Dermis blood vessel endothelial cell (primary cell): ENCODE measurements at places on chromosomes 12 and 14. TPM values are rescaled to one million over a fixed set of nuclear protein-coding genes. Genes with fewer than 3 reads are reported as not detected.

ABCD2 gene
- total RNA-seq = not detected in 2 replicates

KLHDC1 gene
- 1.6 and 6.6 TPM in 2 replicates for total RNA-seq

INSM2 gene
- total RNA-seq = not detected in 2 replicates

HRK gene
- not detected in 2 replicates for total RNA-seq

KLRC3 gene
- total RNA-seq = not detected in 2 replicates

GPRC5D gene
- 0.17 TPM in 1 of 2 replicates, not detected in the other for total RNA-seq

GPRC5A gene
- 3.2 and 10.7 TPM in 2 replicates for total RNA-seq

DICER1 gene
- total RNA-seq = 34.3 and 38.3 TPM in 2 replicates

ARG2 gene
- 39.5 and 61.5 TPM in 2 replicates for total RNA-seq

L2HGDH gene
- total RNA-seq = 4.4 and 10.7 TPM in 2 replicates

SSPN gene
- total RNA-seq = 0.34 and 0.47 TPM in 2 replicates

HOXC6 gene
- under 0.01 and 0.05 TPM in 2 replicates for total RNA-seq

FSCB gene
- not detected in 2 replicates for total RNA-seq

NEMF gene
- total RNA-seq = 72.0 and 74.0 TPM in 2 replicates

CLMN gene
- total RNA-seq = 0.68 and 1.5 TPM in 2 replicates

OTOGL gene
- 0.17 and 1.2 TPM in 2 replicates for total RNA-seq

BIN2 gene
- total RNA-seq = not detected in 2 replicates
